ENCODE measurements at places on chromosomes 6 and 20.

- DNase-seq, result no peak
Measured at GRCh38 chr6:156980515-156980914, 203.3 kb downstream of the ARID1B start.

DNA sequence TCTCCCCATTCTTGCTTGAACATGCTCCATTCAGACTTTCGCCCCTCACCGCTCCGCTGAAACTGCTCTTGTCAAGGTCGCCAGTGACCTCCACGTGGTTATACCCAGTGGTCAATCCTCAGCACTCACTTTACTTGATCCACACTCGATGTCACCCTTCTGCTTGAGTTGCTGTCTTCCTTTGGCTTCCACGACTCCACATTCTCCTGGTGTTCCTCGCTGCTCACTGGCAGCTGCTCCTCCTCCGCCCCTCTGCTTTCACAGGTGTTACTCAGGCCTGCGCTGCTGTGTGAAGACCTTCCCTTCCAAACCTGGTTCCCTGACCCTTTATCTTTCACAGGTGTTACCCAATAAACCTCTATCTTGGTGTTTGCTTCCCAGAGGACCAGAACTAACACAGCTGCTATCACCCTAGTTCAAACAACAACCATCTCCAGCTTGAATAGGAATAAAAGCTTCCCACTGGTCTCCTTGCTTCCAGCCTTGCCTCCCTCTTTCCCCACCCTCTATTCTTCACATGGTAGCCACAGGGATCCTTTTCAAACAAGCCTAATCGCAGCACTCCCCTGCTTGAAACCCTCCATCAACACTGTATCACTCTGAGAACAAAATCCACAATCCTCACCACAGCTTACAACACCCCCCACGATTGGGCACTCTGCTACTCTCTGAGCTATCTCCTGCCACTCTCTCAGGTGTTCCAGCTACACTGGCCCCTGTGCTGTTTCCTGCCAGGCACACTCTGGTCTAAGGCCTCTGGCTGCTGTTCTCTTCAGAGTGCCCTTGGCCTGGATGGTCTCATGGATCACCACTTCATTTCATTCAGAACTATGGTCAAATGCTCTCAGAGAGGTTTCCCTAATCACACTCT lies 10.7 kb downstream of the PPIL1 start:
- DNase-seq, result no peak

GRCh38 chr6:36129941-36130666 lies at the start of gene MAPK13:
MAPK13 (plus strand) TSS chr6:36130513; CDS start chr6:36130583, 70 bp downstream.
- no peak for DNase-seq

DNA sequence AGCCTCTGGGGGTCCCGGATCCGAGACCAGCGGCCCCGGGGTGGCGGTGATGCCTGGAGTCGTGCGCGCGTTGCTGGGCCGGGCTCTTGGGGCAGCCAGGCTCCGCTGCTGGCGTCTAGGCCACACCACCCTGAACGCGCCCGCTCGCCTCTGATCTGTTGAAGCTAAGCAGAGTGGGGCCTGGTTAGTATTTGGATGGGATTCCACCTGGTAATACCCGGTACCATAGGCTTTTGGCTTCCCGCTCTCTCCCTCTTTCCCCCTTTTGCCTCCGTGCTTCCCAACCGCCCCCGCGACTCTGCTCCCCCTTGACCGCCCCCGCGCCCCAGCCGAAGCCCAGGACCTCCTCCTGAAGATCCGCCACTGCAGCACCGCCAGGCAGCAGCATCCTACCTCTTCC lies 1383.5 kb upstream of the DEFB115 start:
- peak; percentile 80 for DNase-seq

- no peak for DNase-seq
Measured at GRCh38 chr6:116524236-116524635, 12.8 kb downstream of the CALHM5 start.

- DNase-seq, result no peak
Measured at GRCh38 chr20:19742974-19743639, 15.0 kb upstream of the RIN2 start.

- peak; percentile 25 for DNase-seq
Measured at GRCh38 chr20:57893366-57893999, 183.7 kb upstream of the PMEPA1 start.

DNA sequence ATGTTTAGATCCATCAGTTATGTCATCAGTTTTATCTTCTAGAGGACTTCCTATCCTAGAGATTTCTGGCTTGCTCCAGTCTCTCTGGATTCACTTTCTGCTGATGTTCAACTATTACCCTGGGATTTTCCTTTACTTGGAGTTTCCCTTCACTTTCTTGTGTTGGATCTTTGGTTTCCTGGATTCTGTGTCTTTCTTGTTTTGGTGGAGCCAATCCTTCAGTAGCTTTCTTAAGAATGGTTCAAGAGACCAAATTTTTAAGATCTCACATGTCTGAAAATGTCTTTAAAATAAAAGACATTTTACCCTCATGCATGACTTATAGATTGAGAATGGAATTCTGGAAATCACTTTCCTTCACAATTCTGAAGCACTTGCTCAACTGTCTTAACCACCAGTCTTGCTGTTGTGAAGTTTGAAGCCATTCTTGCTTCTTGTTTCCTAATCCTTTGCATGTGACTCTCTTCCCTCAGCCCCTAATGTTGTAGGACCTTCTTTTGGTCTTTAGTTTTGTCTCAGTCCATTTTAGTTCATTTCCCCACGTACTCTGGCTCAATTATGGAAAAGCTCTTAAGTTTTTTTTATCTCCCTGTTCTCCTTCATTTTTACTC lies 87.9 kb downstream of the ARID1B start:
- no peak for DNase-seq

DNA sequence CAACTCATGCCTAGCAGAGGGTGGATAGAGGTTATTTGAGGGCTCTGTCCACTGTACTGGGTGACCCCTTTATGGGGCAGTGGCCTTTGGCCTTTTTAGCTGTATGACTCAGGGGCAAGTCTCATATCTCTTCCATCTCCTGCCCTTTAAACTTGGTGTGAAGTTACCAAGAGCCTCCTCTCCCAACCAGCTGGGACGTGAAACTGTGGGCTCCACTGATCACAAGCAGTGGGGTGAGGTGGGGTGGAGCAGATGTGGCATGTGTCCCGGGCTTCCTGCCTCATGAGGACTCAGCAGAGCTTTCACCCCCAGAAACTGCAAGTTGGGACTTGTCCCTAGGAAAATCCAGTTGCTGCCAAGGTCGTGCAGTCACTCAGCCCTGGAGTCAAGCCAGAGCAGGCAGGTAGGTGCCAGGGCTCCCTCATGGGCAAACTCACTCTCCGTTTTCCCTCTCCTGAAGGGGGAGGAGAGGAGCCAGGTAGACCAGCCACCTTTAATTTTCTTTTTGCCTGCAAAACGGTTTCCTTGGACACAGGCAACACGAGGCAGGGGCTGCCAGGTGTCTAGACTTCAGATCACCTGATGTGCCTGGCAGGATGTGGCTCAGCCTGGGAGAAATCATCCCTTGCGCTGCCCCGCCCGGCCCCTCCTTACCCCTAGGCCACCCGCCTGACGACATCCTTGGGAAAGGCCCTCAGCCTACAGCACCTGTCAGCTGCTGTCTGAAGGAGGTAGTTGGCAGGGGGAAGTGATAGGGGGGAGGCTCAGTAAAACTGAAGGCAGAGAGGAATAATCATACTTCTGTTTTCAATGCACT lies 4.0 kb downstream of the CDKN1A start:
- DNase-seq, result peak; percentile 60

DNA sequence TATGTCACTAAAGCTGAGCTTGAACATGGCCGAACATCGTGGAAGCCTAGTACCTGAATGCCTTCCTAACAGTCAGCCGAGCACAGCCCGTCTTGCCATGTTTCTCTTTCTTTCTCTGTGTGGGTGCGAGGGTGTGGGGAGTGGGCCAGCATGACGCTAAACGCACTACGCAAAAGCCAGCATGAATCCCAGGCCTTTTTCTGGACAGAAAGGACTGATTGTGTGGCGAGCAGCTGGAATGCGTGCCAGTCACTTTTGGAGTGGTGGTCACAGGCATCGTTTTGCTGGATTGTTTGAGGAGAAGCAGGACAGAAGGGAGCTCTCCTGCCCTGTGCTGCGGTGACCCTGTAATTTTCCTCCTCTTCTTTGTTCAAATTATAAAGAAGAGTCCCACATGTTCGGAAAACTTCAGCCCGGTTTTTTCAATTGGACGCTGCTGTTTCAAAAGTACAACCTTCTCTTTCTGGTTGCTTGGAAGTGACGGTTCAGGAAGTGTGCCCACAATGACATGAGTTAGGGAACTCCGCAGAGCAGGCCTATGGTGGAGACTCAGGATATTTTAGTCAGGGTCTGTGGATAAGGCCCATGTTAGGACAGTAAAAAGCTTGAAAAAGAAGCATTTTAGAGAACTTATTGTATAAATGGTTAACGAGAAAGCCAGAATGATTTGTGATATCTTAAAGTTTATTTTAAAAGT lies 54.3 kb downstream of the PDE7B start:
- DNase-seq, result peak; percentile 68

DNA sequence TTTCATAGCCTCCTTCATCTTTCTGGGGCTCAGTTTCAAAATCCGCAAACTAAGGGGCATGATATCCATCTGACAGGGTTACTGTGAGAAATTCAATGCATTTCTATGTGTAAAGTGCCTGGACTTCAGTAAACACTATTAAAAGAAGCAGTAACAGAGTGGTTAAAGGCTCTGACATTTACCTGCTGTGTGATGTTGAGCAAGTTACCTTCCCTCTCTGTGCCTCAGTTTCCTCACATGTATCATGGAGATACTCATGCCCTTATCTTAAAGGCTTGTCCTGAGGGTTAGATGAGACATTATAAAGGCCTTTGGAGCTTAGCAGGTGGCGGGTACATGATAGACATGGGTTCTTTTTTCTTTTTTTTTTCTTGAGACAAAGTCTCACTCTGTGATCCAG lies 46.8 kb downstream of the EYA2 start:
- DNase-seq, result no peak

- DNase-seq, result no peak
Measured at GRCh38 chr20:40452758-40453157, 236.3 kb downstream of the MAFB start.

DNA sequence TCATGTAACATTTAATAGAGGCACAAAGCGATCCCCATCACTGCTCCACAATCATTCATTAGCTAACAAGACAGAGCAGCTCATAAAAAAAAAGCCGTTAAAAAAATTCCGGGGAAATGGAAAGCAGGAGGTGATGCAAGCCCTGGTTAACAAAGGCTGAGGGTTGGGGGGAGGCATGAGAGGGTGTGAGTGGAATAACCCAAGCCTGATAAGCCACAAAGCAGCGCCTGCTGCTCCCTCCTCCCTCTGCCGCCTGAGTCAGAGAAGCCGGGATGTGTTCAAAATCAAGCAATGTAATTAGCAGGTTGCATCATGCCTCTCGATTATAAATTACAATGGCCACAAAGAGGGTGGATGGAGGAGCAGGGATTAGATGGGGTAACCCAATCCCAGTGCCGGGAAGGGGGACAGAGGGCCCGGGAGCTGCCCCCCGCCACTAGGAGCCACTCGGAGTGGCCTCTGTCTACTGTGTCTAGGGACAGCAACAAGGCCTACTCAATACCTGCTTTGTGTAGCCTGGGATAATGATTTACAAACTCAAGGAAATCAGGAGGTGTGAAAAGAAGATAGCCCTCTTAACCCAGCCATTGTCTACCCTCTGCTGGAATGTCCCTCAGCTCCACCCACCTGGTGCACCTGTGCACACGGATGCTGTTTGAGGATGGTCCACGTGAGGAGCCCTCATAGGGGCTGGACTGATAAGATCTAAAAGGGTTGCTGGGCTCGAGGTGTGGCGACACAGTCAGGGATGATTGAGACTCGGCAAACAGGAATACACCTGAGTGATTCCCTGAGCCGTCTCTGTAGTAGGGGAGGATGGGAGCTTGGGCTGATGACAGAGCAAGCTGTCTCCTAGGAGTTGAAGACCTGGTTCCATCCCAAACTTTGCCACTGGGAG lies 156.9 kb downstream of the VEGFA start:
- no peak for DNase-seq

DNA sequence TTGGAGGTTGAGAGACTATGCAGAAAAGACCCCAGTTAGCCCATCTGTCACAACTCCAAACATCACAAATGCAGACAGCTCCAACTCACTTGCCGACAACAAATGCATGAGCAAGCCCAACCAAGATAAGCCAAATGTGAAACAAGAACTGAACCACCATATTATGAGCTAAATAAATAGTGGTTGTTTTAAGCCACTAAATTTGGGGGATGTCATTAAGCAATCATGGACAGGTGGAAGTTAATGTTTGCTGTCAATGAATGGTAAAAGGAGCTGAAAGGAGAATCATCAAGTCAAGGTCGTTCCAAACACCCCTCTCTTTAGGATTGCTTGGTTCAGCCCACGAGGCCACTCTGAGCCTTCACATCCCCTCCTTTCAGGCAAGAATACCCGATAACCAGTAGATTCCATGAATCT lies 71.2 kb upstream of the PLCB4 start:
- DNase-seq, result no peak

DNA sequence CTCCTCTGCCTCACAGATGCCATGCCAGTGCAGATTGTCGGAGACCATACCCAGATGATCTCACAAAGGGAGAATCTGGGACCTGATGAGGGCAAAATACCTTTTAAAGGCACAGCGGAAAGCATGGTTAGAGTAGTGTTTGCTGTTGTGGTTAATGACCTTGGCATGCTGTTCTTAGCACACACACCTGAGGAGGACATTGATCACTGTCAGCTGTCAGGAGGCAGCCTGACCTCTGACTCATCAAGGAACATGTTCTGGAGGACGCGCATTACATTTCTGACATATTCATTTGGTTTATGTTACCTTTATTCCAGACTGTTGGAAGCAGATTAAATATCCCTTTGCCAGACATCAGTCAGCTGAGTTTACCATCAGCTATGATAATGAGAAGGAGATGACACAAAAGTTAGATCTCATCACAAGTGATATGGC lies 57.1 kb downstream of the GOPC start:
- no peak for DNase-seq

DNA sequence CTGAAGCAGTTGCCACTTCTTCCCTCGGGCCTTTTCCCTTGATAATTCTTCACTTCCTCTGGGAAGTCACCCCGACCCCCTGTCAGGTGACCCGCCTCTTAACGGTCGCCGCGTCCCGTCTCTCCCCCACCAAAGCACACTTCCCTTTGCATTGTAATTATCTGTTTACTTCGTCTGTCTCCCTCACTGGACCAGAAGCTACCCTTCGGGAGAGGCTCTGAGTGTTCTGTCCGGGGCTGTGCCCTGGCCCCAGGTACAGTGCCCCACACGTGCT lies 771 bp upstream of the SNAI1 start:
- DNase-seq, result no peak

- no peak for DNase-seq
Measured at GRCh38 chr6:10395704-10396546, 18.9 kb downstream of the TFAP2A start.

GRCh38 chr6:32638532-32639219 lies 1.5 kb downstream of the HLA-DQA1 start:
- no peak for DNase-seq

DNA sequence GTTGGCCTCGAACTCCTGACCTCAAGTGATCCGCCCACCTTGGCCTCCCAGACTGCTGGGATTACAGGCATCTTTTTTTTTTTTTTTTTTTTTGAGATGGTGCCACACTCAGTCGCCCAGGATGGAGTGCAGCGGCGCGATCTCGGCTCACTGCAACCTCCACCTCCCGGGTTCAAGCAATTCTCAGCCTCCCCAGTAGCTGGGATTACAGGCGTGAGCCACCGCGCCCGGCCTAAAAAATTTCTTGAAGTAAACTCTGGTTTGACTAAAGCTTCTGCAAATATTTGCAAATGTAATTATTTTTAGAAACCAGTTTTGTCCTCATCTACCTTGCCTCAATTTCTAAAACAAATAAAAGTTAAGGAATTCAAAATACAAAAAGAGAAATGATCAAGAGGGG lies 1.2 kb downstream of the IBTK start:
- no peak for DNase-seq

Measured in sciatic nerve (tissue), 2 donors.